BJ (cell line): ENCODE measurements at places on chromosomes 5 and 9. TPM values are rescaled to one million over a fixed set of nuclear protein-coding genes. Genes with fewer than 3 reads are reported as not detected.

SVEP1 gene
- polyA plus RNA-seq: 24.8 and 33.5 TPM in 2 replicates

DNAI1 gene
- not detected in 2 replicates for polyA plus RNA-seq

NPR3 gene
- 8.1 and 9.6 TPM in 2 replicates for polyA plus RNA-seq

SLC36A2 gene
- not detected in 2 replicates for polyA plus RNA-seq

ANKDD1B gene
- polyA plus RNA-seq: 0.18 and 0.32 TPM in 2 replicates

PHAX gene
- polyA plus RNA-seq: 40.7 and 41.6 TPM in 2 replicates

SH3RF2 gene
- polyA plus RNA-seq: 0.33 and 0.45 TPM in 2 replicates

GRM6 gene
- not detected in 2 replicates for polyA plus RNA-seq

DND1 gene
- polyA plus RNA-seq: 0.21 and 0.36 TPM in 2 replicates

RASGRF2 gene
- 0.85 and 1.3 TPM in 2 replicates for polyA plus RNA-seq

PCDHB4 gene
- 0.02 TPM in 2 replicates for polyA plus RNA-seq

PCDHGB2 gene
- 3.7 and 4.0 TPM in 2 replicates for polyA plus RNA-seq

SMIM32 gene
- not detected in 2 replicates for polyA plus RNA-seq

MOB3B gene
- polyA plus RNA-seq: 0.04 and 0.05 TPM in 2 replicates

IL3 gene
- polyA plus RNA-seq: not detected in 2 replicates

ST8SIA4 gene
- not detected in 2 replicates for polyA plus RNA-seq

ARL15 gene
- 11.9 and 16.0 TPM in 2 replicates for polyA plus RNA-seq

SLC4A9 gene
- not detected in 2 replicates for polyA plus RNA-seq

RGS7BP gene
- polyA plus RNA-seq: 0.63 and 0.69 TPM in 2 replicates

OTP gene
- not detected in 2 replicates for polyA plus RNA-seq
